ENCODE measurements at places on chromosomes 5 and 9.

DNA sequence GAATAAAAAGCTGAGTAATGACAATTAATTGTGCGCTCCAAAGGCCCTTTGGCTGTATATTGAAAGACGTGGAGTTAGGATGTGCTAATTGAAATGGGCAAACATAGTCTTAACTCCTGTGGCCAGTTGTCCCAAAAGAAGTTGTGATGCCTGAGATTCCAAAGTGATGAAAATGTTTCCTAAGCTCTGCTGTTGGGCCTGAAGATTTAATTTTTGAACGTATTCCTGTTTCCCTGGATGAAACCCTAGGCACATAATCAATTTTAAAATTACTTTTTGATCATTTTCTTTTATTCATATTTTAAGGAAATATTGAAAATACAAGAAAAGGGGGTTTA, 87.9 kb downstream of the PRDM6 start:
- no peak for DNase-seq

- no peak for DNase-seq
Observed at GRCh38 chr5:101102506-101102905, 199.4 kb upstream of the ST8SIA4 start.

- peak; percentile 44 for DNase-seq
Observed at GRCh38 chr5:110054240-110054639, 364.5 kb downstream of the MAN2A1 start.

DNA sequence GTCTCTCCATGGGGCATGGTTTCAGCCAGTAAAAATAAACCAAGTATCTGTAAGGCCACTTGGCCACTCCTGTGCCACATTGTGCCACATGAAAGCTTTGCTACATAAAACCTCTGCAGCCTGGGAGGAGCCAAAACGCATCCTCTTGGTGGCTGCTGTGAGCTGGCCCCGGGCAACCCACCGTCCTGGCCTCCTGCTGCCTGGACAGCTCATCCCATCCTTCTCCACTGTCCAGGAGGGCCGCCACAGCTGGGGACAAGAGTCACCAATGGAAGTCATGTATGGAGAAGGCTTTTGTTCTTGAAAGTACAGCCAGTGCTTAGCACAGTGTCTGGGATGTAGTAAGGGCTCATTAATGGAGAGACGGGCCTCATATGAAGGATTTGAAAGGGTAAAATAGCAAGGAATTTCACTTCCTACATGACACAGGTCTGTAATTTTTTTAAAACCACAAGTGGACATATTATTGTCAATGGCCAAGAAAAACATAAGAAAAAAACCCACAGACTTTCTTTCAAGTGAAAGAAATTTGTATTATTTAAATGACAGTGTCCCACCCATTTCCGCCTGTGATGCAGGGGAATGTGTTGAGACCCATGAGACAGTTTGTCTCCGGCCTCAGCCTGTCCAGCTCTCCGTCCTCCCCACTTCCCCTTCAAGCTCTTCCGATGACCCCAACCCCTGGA, 6.6 kb downstream of the PTGES start:
- no peak for DNase-seq

- no peak for DNase-seq
Observed at GRCh38 chr5:77400645-77401044, 91.5 kb downstream of the WDR41 start.

DNA sequence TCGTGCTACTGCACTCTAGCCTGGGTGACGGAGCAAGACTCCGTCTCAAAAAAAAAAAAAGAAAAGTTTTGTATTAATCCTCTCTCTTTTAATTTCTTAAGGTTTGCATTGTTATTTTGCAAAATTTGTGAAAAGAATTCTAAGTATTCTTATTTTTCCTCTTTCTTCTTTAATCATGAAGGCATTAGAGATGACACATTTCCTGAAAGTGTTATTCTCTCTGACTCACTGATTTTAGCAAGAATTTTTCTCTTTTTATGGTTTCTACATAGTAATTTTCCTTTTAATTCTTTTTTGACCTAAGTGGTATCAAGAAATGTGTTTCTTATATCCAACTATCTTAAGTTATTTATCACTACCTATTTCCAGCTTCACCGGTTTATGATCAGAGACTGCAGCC, 78.0 kb downstream of the NSUN2 start:
- DNase-seq, result no peak

GRCh38 chr5:37662362-37662761, 177.5 kb downstream of the GDNF start:
- no peak for DNase-seq

DNA sequence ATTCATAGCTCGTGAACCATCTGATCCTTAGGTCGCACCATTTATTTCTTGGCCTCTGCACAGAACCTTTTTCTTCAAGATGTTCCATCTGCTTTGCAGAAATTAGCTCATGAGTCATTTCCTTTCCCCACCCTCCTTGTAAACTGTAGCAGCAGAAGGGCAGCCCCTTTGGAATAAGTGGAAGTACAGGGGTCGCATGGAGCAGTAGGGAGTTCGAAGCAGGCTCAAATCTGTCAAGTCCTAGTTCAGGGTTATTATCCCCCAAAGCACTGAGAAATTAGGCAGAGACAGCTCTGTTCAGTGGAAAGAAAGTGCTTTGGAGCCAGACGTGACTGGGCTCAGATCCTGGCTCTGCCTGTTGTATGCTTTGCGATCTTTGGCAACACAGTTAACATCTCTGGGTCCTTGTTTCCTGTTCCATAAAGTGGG, 84.2 kb downstream of the SGCD start:
- DNase-seq, result no peak

DNA sequence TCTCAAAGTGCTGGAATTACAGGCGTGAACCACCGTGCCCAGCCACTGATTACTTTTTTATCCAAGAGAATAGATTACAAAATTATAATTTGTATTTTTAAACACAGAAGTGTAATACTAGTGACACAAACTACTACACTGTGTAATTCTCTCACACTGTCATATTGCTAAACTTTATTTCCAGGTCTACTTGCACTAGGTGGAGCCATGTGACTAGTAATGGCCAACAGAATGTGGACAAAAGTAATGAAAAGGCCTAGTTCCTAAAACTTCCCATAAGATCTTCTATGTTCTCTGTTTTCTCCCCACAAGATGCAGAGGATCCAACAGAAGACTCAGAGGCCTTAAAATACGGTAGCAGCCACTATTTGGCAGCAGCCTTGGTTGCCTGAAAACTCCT, 27.3 kb downstream of the NADK2 start:
- no peak for DNase-seq

DNA sequence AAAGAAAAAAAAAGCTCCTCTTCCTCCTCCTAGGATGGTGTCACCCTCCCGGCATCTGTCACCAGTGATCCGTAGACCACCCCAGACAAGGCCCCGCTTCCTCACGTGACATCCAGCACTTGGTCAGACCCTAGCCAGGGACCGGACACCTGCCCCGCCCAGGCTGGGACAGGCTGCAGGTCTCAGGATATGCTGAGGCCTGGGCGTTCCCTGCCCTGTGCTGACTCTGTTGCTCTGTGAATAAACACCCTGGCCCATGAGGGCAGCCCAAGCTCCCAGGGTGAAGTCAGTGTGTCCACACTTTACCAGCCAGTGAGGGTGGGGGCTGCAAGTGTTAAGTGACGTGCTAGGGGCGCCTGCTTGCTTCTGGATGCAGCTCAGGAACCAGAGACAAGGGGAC, 5.6 kb downstream of the EDF1 start:
- no peak for DNase-seq

DNA sequence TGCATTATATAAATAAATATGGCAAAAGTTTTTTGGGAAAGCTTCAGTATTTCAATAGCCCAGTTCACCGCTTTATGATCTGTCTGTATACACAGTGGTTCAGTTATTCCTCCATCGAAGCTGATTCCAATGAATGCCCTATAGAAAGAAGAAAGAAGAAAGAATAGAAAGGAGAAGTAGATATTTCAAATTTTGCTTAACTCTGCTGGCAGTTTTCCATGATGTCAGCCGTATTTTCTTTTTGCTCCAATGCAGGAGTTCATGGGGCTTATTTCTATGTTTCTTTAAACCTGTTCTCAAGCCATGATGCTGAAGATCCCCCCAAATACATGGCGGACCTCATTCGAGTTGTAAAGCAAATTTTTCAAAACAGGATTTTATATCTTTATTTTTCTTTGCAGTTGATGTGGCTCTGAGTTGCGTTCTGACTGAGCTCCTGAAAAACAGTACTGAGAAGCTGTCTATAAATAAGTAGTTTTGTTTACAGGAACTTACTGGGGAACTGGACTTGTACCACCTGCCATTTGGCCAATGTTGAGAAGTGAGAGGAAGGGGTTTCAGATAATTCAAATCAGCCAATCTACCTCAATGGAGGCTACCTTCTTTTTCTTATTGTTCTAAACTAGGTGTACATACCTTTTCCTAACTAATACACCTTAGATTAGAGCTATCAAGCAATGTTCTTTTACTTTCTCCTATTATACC, 418.5 kb upstream of the MEF2C start:
- no peak for DNase-seq

DNA sequence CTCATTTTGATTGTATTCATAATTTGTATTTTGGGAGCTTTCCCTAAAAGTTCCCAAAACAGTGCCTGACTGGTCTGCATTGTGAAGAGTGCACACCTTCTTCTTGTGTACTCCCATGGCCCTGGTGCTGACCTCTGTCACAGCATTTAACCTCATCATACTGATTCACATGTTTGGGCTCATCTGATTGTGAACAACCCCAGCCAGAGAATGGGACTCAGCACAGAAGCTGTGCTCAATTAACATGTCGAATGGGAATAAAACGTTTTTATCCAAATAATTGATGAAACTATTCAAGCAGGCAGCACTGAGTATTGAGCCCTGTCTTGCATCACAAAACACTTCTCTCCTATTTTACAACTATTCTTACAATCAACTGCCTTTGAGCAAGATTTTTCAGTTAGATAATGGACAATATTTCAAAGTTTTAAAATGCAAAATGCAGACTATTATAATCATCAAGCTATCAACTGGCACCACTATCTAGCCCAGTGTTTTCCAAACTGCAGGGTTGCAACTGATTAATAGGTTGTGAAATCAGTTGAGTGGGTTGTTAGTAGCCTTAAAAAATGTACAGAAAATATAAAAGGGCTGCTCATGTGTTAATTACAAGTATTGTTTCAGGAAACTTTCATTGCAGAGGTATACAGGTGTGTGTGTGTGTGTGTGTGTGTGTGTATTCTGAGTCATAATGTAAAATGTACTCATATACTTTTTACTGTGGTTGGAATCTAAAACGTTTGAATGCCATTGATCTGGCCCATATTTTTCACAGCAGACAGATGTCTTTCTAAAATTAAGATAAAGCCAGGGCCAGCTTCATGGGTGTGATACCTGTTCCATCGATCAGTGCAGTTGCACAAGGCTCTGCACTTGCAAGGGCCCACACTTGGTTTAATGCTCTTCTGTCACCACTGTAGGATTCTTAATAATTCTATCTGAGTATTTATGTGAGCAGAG, 190.5 kb downstream of the PIK3R1 start:
- DNase-seq, result no peak

GRCh38 chr5:38780945-38781344, 64.9 kb upstream of the OSMR start:
- DNase-seq, result no peak

GRCh38 chr5:110896901-110897300, 158.1 kb downstream of the SLC25A46 start:
- DNase-seq, result no peak

All from activated CD8-positive, alpha-beta memory T cell treated with anti-CD3 and anti-CD28 coated beads for 1 hour (primary cell).